HCT116 (cell line): ENCODE measurements at places on chromosomes 1 and 21. TPM values are rescaled to one million over a fixed set of nuclear protein-coding genes. Genes with fewer than 3 reads are reported as not detected.

The CD244 gene
- not detected for total RNA-seq

The SPRR2E gene
- not detected for total RNA-seq

The SLC45A3 gene
- total RNA-seq = 12.3 TPM

The SELENBP1 gene
- 0.42 TPM for total RNA-seq

The TMEM59 gene
- total RNA-seq = 121 TPM

The REN gene
- total RNA-seq = 0.47 TPM

The CHODL gene
- not detected for total RNA-seq

The GPR25 gene
- total RNA-seq = not detected

The ANGPTL7 gene
- total RNA-seq = not detected

The GBP7 gene
- not detected for total RNA-seq

DNA sequence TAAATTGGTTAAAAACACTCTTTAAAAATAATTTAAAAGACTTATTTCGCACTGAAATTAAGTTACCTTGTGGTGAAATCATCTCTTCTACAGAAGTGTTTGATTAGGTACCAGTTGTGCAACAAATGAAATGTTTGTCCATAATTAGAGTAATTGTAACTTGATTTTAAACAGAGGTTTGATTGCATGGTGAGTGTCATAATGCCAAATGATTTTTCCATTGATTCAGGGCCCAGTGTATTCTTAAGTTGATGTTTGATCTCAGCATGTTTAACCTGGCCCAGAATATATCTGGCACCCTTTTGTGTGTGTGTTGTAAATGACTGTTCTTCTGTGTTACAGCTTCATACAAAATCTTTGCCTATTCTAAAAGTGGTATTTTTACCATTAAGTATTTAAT is 28.5 kb downstream of the LRRC8B start:
- no peaks in the 10 kb centered on the region for H3K27me3 ChIP-seq
- H3K4me1 ChIP-seq = no peaks in the 10 kb centered on the region
- H3K27ac ChIP-seq = no peak overlapping the region
- DNase-seq = no peak
- H3K4me3 ChIP-seq = no peak overlapping the region
- H3K36me3 ChIP-seq = no peaks in the 10 kb centered on the region

DNA sequence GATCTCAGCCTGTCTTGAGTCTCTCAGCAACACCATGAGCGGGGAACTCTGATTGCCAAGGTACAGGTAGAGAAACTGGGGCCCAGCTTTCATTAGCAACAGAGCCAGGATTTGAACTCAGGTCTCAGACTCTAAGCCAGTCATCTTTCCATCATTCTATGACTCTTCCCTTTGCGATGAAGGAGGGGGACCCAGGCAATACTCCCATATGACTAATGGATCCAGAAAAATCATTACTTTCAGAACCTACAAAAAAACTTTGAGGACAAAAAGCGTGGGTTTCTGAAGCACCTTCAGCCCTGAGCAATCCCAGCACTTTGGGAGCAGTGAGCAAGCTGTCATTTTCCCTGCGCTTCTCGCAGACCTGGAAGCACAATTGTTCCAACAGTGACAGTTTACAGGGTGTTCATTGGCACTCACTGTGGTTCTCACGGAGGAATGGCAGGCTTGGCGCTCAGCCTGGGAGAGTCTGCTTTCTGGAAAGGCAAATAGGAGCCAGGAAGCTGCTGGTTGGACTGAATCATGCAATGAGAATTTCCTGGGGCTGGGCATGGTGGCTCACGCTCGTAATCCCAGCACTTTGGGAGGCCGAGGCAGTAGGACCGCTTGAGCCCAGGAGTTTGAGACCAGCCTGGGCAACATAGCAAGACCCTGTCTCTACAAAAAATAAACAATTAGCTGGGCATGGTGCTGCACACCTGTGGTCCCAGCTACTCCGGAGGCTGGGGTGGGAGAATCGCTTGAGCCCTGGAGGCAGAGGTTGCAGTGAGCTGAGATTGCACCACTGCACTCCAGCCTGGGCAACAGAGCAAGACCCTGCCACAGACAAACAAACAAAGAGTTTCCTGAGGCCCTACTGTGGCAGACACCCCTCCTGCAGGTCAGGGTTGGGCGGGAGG is 40.1 kb downstream of the SLC2A7 start:
- H3K36me3 ChIP-seq = no peaks in the 10 kb centered on the region
- DNase-seq = peak; percentile 75
- peak overlapping the region; percentile 31 for H3K4me3 ChIP-seq
- H3K4me1 ChIP-seq = peaks cover 13% of the 10 kb centered on the region
- H3K27ac ChIP-seq = peak overlapping the region; percentile 31

DNA sequence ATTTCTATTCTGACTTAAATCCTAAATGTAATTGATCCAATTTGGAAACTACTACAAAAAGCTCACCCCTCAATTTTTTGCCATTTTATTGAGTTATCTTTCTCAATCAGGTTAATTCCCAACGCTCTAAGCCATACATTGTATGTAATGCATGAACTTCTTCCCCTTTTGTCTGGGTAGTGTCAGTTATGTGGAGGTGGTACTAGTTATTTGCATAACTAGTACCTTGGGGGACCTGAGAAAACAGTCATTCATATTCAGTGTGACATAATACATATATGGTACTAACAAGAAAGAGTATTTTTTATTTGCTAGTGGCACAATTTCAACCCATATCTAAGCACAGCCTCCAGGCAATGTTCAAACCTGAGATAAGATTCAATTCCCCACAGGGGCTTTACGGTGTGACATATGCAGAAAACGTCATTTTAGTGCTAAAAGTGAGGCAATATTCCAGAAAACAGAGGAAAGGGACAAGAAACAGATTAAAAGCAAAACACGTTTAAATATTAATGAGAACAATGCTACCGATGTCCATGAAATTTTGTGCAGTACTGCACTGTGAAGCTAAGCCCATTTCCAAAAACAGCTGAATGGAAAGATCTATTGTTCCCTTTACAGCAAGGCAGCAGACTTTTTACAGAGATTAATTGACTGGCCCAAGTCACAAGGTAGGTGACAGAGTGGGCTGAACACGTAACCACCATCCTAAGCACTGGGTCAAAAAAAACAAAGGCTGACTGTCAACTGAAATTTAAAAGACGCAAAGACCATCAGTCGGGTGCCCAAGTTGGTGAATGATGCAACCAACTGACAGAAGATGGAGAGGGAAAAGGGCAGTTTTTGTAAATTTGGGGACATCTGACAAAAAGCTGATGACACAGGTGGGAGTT is 1.4 kb downstream of the HLCS start:
- H3K27ac ChIP-seq = peak overlapping the region; percentile 90
- H3K4me3 ChIP-seq = peak overlapping the region; percentile 82
- no peak for DNase-seq
- no peaks in the 10 kb centered on the region for H3K27me3 ChIP-seq

DNA sequence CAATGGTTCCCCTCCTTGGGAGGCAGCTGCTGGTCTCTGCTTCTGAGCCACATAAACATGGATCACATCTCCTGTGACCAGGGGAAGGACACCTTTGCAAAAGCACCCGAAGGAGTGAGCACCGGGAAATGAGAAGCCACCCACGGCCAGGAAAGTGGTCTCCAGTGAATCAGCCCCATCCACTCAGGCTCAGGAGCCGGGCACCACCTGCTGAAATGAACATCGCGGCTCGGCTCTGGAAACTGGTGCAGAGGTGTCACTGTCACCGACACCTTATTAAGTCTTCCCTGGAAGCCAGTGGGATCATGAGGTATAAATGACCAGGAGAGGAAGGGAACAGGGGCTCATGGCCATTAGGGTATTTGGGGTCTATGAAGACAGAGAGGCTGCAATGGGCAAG is 207.2 kb upstream of the C1orf174 start:
- DNase-seq = no peak
- H3K4me3 ChIP-seq = no peak overlapping the region
- H3K4me1 ChIP-seq = peaks cover 5% of the 10 kb centered on the region; the same call in 1 of the 2 replicates

DNA sequence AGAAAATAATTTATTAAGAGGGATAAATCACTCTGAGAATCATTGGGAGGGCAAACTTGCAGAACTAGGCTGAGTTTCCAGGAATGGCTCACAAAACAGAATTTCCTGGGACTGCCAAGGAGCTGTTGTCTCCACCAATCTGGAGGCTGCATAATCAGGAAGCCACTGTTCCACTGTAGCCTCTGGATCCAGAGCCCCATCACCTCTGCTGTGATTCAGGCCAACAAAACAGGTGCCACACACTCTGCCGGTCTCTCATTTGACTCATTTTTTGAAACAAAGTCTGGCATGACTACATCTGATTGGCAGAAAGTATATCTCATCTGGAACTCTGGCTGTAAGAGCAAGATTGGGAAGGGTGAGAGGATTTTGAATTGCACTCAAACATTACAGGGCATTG is 178.9 kb upstream of the C1orf105 start:
- 0 out of 2 replicates have a peak, but pooled peaks cover 6% of the 10 kb centered on the region for H3K27me3 ChIP-seq
- DNase-seq = no peak
- H3K36me3 ChIP-seq = no peaks in the 10 kb centered on the region
- H3K4me3 ChIP-seq = no peak overlapping the region

- H3K27me3 ChIP-seq = no peaks in the 10 kb centered on the region
- no peak overlapping the region for H3K4me3 ChIP-seq
- H3K4me1 ChIP-seq = no peaks in the 10 kb centered on the region
- no peaks in the 10 kb centered on the region for H3K36me3 ChIP-seq
- H3K27ac ChIP-seq = no peak overlapping the region
- no peak for DNase-seq
Observed at GRCh38 chr1:24491577-24492360, 10.9 kb upstream of the RCAN3 start.

GRCh38 chr21:16587141-16587581 is 857.4 kb downstream of the USP25 start:
- no peak for DNase-seq
- no peaks in the 10 kb centered on the region for H3K27me3 ChIP-seq
- H3K27ac ChIP-seq = no peak overlapping the region

- no peaks in the 10 kb centered on the region for H3K4me1 ChIP-seq
- no peak overlapping the region for H3K27ac ChIP-seq
- no peak overlapping the region for H3K4me3 ChIP-seq
- no peaks in the 10 kb centered on the region for H3K27me3 ChIP-seq
- no peak for DNase-seq
- peaks cover 53% of the 10 kb centered on the region for H3K36me3 ChIP-seq
Observed at GRCh38 chr1:155773221-155773620, 83.8 kb downstream of the GON4L start.

DNA sequence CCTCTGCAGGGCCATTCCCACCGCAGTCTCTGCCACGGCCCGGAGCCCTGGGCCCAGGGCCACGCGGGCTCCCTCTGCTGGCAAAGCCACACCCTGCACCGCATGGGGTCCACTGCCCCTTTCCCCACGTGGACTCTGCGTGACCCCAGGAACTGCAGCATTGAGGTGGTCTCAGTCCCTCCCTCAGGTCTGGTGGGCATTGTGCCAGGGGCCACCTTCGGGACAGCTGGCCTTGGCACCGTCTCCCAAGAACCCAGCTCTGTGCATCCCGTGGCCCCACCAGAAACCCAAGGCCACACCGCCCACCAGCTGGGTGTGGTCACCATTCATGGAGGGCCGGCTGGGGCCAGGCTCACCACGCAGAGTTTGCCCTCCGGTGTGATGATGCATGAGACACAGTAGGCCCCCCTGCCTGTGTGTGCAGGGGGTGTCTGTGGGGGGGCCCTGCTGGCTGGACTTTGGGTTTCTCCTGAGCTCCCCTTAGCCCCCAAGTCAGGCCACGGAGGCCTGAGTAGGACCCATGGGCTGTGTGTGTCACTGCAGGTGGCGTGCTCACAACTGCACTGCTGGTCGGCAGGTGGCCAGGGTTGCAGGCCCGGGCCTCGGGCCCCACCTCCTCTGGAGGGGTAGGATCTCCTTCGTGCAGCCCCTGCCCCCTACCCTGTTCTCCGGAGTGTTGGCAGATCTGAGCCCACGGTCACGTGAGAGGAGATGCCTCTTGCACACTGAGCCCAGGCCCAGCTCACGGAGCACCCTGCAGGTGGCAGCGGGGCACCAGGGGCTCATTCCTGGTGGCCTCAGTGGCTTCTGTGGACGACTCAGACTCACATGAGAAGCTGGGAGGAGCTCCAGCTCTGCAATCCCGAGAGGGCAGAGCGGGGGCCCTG is 5.8 kb downstream of the VWA1 start:
- DNase-seq = no peak
- H3K4me3 ChIP-seq = 0 out of 2 replicates have a peak overlapping the region, but pooled peaks have one; percentile 13
- H3K27ac ChIP-seq = peak overlapping the region; percentile 52; the same call in 1 of the 2 replicates
- no peaks in the 10 kb centered on the region for H3K27me3 ChIP-seq
- H3K36me3 ChIP-seq = no peaks in the 10 kb centered on the region
- H3K4me1 ChIP-seq = peaks cover 25% of the 10 kb centered on the region

DNA sequence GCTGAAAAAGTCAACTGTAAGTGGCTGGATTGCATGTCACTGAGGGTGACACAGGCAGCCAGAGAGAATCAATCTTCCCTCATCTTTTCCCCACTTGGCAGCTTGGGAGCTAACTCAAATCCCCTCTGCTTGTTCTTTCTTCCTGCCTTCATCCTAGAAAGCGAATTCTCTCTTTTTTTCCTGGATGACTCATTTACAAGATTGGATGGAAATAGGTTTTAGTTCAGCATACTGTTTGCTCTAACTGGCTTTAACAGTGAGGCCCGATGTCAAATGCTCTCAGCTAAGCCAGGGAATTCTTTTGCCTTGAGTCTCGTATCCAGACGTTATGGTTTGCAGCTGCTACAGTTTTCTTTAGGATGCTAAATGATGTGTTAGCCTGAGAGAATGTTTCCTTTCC is 72.7 kb downstream of the HUNK start:
- no peak for DNase-seq
- no peak overlapping the region for H3K4me3 ChIP-seq
- peaks cover 67% of the 10 kb centered on the region for H3K27me3 ChIP-seq
- no peaks in the 10 kb centered on the region for H3K4me1 ChIP-seq
- no peaks in the 10 kb centered on the region for H3K36me3 ChIP-seq

DNA sequence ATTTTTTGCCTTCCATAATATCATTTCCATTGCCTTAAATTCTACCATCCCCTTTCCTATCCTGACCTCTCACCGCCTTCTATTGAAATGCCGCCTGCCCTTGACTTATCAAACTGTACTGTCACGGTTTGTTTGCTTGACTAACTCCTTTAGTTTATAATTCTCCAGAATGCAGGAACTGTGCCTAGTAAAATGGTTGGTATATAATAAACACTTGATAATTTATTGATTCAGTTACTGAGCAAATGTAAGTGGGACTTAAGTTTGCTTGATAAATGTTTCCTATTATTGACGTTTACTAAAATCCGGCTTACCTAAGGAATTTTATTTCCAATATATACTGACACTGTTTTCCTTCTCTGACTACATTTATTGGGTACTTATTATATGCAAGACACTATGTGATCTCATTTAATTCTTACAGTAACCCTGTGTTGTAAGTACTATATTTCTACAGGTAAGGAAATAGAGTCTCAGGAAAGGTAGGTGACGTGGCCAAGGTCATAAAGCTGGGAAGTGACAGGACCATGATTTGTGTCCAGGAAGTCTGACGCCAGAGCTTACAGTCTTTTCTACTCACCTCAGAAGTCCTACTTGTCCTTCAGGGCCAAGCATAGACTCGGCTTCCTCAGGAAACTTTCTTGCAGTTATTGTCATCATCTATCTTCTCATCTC is 35.7 kb downstream of the DPT start:
- no peaks in the 10 kb centered on the region for H3K27me3 ChIP-seq
- no peak for DNase-seq
- H3K36me3 ChIP-seq = no peaks in the 10 kb centered on the region

DNA sequence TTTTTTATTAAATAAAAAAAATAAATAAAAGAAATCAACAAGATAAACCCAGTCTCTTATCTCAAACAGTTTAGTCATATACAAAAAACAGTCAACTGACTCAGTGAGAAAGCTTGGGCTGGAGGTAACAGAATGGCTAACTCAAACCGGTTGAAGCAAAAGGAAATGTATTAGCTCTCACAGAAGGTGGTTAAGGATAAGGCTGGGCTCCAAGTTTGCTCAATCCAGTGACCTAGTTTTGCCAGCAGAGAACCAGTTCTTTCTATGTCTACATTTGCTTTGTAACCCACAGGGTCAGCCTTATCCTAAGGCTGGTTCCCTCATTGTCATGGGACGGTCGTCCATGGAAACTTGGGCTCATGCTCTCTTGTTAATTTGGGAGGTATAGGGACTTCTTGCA is 144.5 kb upstream of the L1TD1 start:
- H3K27me3 ChIP-seq = no peaks in the 10 kb centered on the region
- no peak overlapping the region for H3K27ac ChIP-seq
- H3K36me3 ChIP-seq = no peaks in the 10 kb centered on the region
- H3K4me3 ChIP-seq = no peak overlapping the region
